ENCODE measurements at places on chromosomes 2 and 18. TPM values are rescaled to one million over a fixed set of nuclear protein-coding genes. Genes with fewer than 3 reads are reported as not detected.

DNA sequence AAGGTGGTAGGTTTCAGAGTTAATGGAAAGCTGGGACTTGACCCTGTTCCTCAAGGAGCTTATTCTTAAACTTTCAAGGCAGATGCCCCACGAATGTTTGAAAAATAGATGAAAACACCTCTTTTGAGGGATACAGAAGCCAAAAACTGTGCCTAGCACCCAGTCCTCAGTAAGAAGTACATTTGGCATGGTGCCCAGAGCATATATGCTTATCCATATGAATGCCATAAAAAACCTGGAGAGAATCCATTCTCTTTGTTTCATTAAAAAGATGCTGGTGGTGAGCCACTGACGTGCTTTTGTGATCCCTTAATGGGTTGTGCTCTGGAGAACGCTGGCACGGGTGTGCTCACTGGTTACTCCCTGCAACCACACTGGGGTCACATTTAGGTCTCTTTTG, 69.0 kb downstream of the IL1R2 start:
- no peak for DNase-seq

The ZEB2 gene
- 35.0 TPM for total RNA-seq

The PLA2R1 gene
- total RNA-seq = 2.5 TPM

The RASGRP3 gene
- total RNA-seq = 30.6 TPM

- no peak for DNase-seq
Observed at GRCh38 chr18:45024357-45025088, 343.8 kb downstream of the SETBP1 start.

Measured in A172 (cell line).